ENCODE measurements at places on chromosomes 7 and 10.

DNA sequence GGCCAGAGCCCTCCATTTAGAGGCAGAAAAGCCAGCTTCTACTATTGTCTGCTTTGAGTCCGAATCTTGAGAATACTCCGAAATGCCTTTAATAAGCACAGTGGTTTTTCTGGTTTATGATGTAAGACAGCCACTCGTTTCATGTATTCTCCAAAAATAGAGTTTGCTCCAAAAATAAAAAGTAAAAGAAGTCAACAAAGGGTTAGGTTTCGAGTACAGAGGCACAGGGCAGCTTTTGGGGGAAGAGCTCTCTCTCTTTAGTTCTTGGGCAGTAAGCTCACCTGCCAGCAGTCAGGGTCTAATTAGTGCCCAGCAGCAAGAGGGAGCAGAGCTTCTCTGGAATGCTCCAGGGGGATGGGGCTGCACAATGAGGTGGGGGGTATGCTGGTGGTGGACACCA is 20.2 kb downstream of the CREB3L2 start:
- DNase-seq, result no peak

GRCh38 chr10:42615419-42615818 is 23.0 kb downstream of the ZNF33B start:
- DNase-seq, result no peak

- DNase-seq, result no peak
Measured at GRCh38 chr10:48452879-48453412, 146.5 kb downstream of the MAPK8 start.

GRCh38 chr10:20707251-20707650 is 189.9 kb downstream of the NEBL start:
- no peak for DNase-seq

GRCh38 chr7:53350241-53350640 is 314.8 kb downstream of the POM121L12 start:
- DNase-seq, result peak; percentile 9

GRCh38 chr10:43852149-43852548 is 203.5 kb upstream of the ZNF32 start:
- DNase-seq, result no peak

GRCh38 chr7:104695563-104695962 is 318.4 kb upstream of the KMT2E start:
- DNase-seq, result no peak

GRCh38 chr10:49187950-49188761 is at the start of gene TMEM273:
Gene TMEM273, minus strand, starts transcription at chr10:49188391. Its CDS starts 55 bp downstream, at chr10:49188336.
- no peak for DNase-seq
